ENCODE measurements at places on chromosomes 7 and 10.
A peak's percentile ranks its signal among the peaks of the same experiment; 100 is the strongest.

DNA sequence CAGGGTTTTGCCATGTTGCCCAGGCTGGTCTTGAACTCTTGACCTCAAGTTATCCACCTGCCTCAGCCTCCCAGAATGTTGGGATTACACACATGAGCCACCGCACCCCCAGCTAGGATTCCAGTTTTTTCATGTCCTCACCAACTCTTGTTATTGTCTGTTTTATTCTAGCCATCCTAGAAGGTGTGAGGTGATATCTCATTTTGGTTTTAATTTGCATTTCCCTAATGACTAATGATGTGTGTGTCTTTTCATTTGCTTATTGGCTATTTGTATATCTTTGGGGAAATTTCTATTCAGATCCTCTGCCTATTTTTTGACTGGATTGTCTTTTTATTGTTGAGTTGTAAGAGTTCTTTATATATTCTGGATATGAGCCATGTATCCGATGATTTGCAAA lies 59.2 kb upstream of the ZMIZ2 start:
- DNase-seq = no peak

GRCh38 chr10:75772153-75772887 lies 340.9 kb downstream of the LRMDA start:
- peak; percentile 59 for DNase-seq

- no peak for DNase-seq
Observed at GRCh38 chr10:114682532-114682931, 24.5 kb upstream of the ABLIM1 start.

- peak; percentile 12 for DNase-seq
Observed at GRCh38 chr10:62264702-62265436, 3.8 kb downstream of the RTKN2 start.

DNA sequence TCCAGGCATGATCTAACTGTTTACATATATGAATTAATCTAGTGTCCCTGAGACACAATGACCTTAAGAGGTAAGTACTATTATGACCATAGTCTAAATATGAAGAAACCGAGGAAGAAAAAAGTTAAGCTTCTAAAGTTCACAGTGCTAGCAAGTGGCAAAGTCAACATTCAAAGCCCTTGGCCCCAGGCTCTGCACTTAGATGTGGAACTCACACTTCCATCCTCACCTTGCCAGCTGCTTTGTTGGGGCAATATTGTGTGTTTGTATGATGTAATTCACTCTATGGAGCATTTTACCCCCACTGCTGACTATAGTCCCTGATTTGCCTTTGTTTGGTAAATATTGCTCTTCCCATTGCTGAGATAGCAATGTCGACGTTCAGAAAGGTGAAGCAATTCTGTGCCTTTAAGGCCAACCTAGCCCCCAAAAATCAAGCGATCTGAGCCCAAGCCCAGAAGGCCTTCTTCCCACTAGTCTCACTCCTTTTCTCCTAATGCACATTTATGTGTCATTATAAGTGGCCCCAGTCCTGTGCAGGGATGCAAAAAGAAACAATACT lies 487.6 kb upstream of the ZMIZ1 start:
- DNase-seq = no peak

Measured in HL-60 (cell line).